Daoy (cell line): ENCODE measurements at places on chromosomes 1 and 21. TPM values are rescaled to one million over a fixed set of nuclear protein-coding genes. Genes with fewer than 3 reads are reported as not detected.

Gene S100A12
- not detected in 2 replicates for total RNA-seq

GRCh38 chr1:10113501-10113900 is 80.7 kb downstream of the UBE4B start:
- DNase-seq, result no peak

DNA sequence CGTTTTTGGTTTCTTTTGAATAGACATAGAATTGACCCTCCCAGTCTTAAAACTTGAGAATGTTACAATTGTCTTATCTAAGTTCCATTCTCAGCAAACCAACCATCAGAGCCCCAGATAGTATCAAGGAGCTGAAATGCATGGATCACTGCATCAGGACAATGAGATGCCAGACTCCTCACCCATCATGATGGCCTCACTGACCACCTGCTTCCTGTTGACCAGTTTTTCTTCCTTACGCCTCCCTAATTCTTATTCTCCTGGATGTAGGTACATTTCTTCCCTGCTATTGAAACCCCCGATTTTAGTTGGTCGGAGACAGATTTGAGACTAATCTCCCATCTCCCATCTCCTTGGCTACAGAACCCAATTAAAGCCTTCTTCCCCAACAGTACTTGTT is 17.7 kb downstream of the MATN1 start:
- no peak for DNase-seq

GRCh38 chr1:2585318-2586092 is 1.1 kb upstream of the PRXL2B start:
- peak; percentile 69 for DNase-seq

DNA sequence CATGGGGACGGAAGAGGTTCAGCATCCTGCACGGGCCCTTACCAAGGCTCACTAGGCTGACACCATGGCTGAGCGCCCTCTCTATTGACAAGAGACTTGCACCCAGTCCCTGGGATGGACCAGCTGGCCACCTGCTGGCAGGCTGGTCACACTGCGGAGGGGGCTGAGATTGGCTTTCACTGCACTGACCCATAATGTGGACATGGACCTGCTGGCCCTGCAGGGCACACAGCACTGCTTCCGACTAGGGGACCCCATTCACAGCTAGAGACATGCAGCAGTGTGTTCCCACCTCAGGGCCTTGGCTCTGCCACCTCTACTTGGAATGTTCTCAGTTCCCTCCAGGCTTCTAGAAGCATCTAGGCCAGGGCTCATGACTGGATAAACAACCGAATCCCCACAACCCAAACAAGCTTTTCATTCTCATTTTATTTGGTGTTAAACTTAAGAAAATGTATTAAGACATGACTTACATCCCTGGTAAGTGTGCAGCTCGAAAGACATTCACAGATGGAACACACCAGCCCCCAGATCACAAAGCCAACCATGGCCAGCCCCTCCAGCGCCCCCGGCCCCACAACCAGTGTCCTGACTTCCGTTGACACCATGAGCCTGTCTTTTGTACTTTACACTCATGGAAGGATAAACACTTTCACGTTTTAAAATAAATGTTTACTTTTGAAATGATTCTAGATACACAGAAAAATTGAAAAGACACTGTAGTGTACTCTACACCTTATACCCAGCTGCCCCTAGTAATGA is 9.3 kb upstream of the SRARP start:
- peak; percentile 60 for DNase-seq

GRCh38 chr1:23896491-23896890 is 16.7 kb downstream of the CNR2 start:
- DNase-seq, result no peak

Gene SLC44A3
- total RNA-seq, result 0.09 and 0.80 TPM in 2 replicates

DNA sequence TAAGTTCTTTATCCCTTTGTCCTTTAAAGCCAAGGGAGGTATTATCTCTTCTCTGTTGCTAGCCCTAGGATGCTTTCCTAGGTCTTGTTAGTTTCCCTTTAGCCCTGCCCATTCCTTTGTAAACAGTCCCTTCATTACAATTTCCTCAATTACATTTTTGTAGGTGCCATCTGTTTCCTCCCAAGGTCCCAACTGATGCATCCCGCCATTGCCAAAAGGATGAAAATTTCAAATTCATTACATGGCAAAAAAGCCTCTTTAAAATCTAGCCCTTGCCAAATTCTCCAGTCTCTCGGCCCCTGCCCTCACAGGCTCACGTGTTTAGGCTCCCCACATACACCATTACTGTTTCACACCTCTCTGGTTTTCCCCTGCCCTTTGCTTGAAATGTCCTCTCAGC is 151.9 kb upstream of the C1orf87 start:
- no peak for DNase-seq

GRCh38 chr1:115324649-115325420 is 13.2 kb downstream of the NGF start:
- DNase-seq, result no peak

- no peak for DNase-seq
Observed at GRCh38 chr1:60903591-60903990, 178.8 kb upstream of the NFIA start.

GRCh38 chr1:60978421-60979357 is 103.7 kb upstream of the NFIA start:
- peak; percentile 53 for DNase-seq

GRCh38 chr1:165629848-165630628 is 996 bp upstream of the MGST3 start:
- DNase-seq, result no peak

Gene IVL
- 0.06 TPM in 1 of 2 replicates, not detected in the other for total RNA-seq

Gene B4GALT3
- total RNA-seq, result 31.8 and 43.9 TPM in 2 replicates

DNA sequence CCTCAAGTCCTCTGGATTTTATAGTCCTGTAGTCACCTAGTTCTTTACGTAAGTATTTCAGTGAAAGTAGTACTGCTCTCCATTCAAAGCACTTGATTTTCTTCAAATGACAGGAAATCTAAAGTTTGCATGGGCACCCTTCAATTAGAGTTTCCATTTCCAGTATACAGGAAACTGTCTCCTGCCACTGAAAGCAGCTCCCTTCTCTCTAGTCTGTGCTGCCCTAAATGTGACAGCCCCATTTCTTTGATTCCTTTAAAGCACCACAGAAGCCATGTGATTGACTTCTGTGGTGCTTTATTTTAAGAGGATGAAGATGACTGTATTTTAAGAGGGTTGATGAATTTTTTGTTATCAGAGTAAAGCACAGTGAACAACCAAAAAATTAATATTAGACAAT is 226.1 kb downstream of the DNAH14 start:
- DNase-seq, result no peak

Gene NDUFS2
- total RNA-seq, result 157 and 168 TPM in 2 replicates

DNA sequence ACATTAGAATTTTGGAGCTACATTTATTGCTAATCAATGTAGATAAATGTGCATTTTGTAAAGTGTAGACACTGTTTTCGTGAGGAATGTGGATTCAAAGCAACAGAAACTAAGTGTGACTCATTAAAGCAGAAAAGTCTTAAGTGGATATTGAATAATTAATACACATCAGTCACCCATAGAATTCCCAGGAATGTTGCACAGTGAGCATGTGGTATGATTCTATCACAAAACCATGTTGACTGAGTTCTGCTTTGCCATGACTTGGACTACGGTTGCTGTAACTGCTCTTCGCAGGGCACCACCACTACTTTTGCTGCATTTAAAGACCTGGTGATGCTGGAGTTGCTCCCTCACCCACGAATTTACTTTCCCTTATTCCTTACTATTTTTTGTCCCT is 471.8 kb downstream of the KCNT2 start:
- DNase-seq, result no peak

DNA sequence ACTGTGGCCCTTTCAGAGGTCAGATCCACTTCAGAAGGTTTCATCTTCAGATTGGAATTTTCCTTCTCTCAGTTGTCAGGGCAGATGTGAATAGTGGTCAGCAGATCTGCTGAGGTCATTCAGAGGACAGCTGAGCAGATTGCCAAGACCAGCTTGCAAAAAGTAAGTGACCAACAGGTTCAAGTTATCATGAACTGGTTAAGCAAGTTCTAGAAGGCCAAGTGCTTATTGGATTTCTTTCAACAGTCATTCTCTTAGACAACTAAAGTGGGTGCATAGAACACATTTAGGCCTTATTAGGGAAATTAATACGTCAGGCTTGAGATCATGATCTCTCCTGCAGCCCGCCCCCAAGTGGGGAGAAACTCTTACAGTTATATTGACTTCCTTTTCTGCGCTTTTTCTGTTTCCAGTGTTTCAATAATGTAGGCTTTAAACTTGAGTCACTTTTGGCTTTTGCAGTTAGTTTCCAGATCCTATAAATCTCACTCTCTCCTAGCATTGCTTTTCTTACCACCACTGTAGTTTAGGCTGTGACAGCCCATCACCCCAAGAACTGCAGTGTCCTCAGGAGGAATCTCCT is 96.4 kb downstream of the C1orf21 start:
- no peak for DNase-seq

- no peak for DNase-seq
Observed at GRCh38 chr1:61748566-61748965, 6.3 kb downstream of the PATJ start.

GRCh38 chr1:42737257-42737656 is 2.8 kb downstream of the CLDN19 start:
- no peak for DNase-seq

- peak; percentile 84 for DNase-seq
Observed at GRCh38 chr1:157993147-157993917, at the start of gene KIRREL1. Gene KIRREL1 (plus strand): TSS chr1:157993645. CDS start chr1:157993677, 32 bp downstream.
